ENCODE measurements at places on chromosomes 4 and X.

- no peak for DNase-seq
Observed at GRCh38 chrX:70132877-70133302, 357 bp upstream of the IGBP1 start.

- DNase-seq, result no peak
Observed at GRCh38 chrX:8841911-8842310, 40.7 kb upstream of the FAM9A start.

GRCh38 chr4:69196209-69196965, 18.2 kb downstream of the UGT2B11 start:
- DNase-seq, result no peak

DNA sequence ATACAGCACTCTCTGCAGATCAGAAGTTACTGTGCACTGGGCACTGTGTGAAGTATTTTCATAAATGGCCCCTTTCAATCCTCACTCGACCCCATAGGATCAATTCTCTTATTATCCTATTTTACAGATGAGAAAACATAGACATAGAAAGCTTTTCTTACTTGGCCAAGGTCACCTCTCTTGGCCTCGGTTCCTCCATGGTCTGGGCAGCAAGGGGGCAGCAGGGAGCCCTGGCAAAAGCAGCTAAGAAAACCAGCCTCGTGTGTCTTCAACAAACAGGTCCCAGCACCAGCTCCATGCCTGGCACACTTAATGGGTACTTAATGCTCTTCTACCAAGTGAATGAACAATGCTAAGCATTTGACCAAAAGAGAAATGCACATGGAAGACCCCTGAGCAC, 34.4 kb downstream of the BST1 start:
- no peak for DNase-seq

- no peak for DNase-seq
Observed at GRCh38 chrX:46811121-46811520, 25.7 kb upstream of the RP2 start.

- no peak for DNase-seq
Observed at GRCh38 chr4:43550981-43551627, 658.6 kb downstream of the GRXCR1 start.

DNA sequence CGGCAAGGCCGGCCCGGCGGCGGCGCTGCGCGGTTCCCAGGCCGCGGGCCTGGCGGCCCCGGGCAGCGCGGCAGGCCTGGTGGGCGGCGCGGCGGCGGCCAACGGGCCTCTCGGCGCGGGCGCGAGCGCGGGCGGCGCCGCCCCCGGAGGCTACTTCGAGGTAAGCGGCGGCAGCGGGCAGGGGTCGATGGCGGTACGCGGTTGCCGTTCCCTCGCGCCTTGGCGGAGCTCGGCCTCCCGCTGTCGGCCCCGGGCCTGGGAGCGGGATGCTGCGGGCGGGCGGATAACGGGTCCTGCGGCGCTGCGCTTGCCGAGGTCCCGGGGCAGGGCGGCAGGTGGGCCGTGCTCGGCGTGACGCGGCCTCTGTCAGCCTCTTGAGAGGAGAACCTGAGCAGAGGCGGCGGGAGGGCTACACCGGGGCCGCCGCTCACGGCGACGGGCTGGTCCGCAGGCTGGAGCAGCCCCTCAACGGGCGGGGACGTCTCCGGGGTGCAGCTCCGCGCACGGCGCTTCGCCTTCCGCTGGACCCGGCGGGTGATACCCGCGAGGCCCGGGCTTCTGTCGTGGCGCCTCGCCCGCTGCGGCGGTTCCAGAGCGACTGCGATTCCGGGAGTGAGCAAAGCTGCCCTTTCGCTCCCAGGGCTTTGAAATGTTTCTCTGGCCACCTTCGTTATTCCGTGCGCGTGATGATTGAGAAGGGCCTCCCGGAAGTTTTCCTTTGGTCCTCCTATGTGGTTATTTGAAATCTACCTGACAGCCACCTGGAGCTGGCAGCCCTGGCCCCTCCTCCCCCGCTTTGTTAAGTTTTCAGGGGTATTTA, 774 bp downstream of the FAM193A start:
- peak; percentile 19 for DNase-seq

GRCh38 chr4:2261110-2261852, 628 bp downstream of the MXD4 start:
- peak; percentile 38 for DNase-seq

DNA sequence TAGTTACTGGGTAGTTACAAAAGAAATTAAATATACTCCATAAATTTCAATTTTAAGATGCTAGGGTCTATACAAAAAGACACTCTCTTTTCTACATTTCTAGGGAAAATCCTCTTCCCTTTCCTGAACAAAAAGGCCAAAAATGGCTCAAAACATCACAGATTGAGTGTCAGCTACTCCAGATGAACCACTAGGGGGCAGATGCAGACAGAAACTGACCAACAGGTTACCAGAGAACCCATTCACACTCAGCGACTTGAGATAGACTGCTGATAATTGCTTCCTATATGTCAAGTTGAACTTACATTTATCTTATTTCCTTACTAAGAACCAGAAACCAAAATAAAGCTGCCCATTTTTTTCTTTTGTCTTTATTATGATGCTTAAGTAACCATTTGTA, 83.4 kb upstream of the MID1IP1 start:
- DNase-seq, result no peak

DNA sequence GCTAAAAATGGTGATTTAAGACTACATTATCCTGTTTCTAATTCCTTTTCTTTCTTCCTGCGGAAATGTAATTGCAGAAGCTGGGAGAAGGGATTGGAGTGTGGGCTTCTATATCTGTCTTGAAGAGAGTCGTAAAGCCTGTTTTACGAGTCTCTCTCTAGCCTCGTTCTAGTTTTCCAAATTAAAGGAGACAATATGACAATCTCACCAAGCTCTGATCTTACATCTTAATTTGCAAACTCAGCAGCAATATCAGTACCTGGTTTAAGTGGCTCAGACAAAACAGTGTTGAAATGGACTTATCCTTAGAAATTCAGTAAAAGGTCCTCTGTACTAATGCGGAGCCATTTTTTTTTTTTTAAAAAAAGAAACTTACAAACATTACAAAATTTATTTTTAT, 349.5 kb upstream of the HAND2 start:
- no peak for DNase-seq

GRCh38 chrX:23374291-23374690, 39.6 kb downstream of the PTCHD1 start:
- no peak for DNase-seq

DNA sequence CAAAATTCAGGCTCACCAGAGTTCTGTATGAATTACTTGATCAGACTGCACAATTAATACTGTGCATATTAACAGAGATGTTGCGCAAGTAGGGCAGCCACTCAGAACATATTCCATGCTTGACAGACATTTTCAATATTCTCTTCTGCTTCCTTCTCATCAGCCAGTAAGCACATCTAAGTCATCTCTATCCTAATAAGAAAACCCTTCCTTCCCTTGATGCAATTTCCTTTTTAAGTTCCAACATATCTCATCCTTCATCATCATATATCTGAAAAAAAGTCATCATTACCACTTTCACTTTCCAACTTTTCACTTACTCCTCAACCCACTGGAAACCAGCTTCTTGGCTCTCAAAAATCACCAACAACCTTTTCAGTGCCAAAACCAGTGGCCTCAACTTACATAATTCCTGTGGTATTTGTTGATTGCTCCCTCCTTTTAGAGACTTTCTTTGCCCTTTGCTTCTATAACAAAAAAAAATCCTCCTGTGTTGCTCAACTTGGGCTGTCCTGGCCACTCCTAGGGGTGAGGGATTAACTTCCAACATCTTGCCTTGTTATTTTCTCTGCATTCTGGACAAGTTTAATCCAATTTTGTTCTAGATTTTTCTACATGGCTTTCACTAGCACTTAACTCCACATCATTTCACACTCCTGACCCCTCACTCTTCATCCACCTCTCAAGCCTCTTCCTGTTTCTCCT, 14.1 kb downstream of the MBNL3 start:
- no peak for DNase-seq

DNA sequence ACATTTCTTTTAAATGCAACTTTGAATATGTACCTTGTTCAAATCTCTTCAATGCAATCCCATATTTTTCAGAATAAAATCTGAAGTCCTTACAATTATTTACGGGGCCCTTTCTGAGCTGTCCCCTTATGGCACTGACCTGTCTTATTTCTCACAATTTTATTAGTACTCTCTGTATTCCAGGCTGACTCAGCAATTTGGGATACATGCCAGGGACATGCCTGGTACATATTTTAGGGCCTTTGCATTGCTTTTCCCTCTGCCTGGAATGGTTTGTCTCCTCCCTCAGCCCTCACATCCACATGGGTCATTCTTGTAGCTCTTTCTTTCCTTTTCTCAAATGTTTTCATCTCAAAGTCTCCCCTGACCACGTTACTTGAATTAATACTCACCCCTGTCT, 172.2 kb upstream of the TECRL start:
- no peak for DNase-seq

DNA sequence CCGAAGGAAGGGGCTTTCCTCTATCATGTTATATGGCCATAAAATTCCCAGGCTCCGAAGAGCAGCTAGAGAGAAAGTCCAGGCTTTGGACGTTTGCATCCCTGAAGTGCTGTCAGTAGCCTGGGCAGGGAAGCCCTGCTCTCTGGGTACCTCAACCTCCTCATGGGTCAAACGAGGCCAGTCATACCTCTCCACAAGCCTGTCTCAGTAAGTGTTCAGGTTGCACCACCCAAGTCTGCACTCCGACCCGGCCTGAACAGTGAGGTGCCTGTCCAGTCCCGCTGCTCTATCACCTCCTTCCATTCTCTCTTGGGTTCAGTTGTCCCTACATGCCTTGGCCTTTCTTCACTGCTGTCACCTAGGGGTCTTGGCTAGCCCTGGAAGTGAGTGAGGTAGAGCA, 78.9 kb downstream of the STARD8 start:
- DNase-seq, result no peak

GRCh38 chr4:128107766-128108165, 46.7 kb downstream of the LARP1B start:
- no peak for DNase-seq

DNA sequence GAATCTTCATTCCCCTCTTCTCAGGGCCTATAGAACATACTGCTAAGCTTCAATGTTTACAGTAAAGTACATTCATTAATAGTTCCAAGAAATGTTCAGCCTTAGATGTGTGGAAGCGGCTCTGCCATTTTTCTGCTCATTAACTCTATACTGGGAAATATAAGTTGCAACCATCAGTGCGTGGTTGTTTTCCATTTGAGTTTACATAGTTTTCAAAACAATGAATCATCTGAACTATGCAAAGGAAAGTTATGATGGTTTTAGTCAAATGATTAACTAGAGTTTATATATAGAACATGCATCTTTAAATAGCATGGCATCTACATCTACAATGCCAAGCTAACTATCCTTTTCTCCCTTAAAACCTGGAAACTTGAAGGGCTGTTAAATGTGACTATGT, 29.6 kb downstream of the LEF1 start:
- DNase-seq, result no peak

- no peak for DNase-seq
Observed at GRCh38 chr4:17082186-17082585, 183.7 kb upstream of the LDB2 start.

- no peak for DNase-seq
Observed at GRCh38 chrX:24990535-24990934, 25.2 kb downstream of the ARX start.

DNA sequence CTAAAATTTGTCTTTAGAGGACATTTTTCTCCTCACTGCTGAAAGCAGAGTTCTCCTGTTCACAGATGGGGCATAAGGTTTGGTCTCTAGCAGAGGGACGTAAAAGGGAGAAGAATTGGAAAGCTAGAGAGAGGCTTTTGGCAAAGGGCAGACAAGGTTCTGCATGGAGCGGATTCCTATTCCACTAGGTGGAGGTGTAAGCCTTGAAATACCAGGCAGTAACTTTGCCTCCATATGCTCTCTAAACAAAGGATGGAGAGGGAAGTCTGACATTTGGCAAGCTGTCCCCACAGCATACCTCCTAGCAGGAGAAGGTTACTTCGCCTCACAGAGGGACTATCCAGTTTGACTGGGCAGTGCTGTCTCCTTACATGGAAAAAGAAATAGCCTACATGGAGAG, 174.7 kb downstream of the DACH2 start:
- no peak for DNase-seq

DNA sequence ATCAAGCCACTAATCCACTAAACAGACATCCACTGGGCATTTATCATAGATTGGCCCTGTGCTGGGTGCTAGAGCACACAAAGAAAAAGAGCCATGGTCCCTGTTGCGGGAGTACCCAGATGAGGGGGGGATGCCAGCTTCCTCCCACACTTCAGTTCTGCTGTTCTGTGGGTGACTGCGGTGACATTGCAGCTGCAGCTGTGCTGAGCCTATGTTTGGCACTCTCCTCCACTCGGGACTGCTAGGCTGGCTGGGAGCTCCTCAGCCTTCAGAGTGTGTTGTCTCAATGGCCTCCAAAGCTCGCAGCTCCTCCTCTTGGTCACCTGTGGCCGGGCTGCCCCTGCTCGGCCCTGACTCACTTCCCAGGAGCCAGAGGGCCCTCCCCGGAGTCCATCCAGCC, 173.2 kb downstream of the CLCN4 start:
- DNase-seq, result no peak

DNA sequence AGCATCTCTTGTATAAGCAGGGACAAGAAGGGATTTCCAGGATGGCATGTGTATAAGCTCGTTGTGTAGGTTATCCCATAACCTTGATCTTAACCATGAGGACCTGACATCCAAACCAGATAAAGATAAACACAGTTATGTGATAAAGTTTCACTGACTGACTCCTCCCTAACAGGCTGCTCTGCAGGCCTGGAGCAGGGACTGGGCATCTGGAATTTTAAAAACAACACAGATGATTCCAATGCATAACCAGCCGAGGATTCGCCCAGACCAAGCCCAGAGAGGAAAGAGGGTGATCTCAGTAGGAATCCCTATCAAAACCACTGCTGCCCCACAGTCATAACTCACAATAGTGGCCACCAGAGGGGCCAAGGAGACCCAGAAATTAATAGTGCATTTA, 22.7 kb downstream of the KLF3 start:
- no peak for DNase-seq

DNA sequence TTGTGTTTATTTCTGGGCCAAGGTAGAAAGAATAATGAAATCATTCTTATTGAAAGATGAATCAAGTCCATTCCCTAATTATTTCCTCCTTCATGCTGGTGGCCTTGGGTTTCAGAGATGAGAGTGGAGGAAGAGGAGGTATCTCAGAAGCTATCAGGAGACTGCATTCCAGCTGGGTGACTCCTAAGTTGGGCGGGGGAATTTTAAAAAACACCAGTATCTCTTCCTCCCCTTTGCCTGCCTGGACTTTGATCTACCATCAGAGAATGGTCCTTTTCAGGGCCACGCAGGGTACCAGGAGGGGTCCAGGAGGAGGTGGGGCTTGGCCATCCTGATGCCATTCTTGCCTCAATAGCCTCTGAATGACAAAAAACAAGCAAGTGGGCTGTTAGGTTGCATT, 104.4 kb downstream of the ASMT start:
- no peak for DNase-seq

GRCh38 chr4:13558881-13559280, 14.6 kb upstream of the NKX3-2 start:
- no peak for DNase-seq

- DNase-seq, result no peak
Observed at GRCh38 chrX:52216541-52216940, 31.9 kb downstream of the MAGED4 start.

DNA sequence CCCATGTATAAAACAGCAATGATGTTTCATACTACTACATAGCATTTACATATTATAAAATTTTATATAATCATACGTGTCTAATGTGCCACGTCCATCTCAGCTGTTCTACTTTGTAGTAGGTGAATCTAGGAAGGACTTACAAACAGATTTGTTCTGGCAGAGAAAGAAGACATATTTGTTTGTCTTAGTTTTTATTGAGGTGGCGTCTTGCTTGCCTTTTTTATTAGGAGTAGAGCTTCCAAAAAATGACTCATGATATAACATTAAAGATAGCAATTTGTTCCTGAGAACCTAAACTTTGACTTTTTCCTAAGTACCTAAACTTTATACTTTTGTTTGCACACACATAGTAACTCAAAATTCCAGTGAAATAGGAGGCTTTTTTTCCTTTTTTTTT, 64.6 kb downstream of the CLDN22 start:
- DNase-seq, result no peak

Data from activated naive CD4-positive, alpha-beta T cell (primary cell).